ENCODE measurements at places on chromosomes 6 and 20.

DNA sequence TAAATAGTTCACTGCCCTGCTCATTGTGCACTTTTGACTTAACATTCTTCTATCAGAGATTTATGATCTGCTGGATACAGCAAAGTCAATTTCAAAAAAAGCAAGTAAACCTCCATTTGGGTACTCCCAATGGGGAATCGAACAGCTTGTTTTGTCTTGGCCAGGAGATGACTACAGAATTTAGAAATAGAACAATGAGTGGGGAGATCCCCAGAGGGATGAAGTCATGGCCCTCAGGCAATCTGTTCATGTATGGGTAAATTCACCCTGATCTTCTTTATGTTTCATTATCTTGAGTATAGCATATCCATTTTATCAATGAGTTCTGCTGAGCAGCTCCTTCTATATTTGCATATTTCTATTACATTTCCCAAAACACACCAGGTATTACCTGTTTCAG, 1681.9 kb downstream of the HACE1 start:
- DNase-seq, result no peak

- no peak for DNase-seq
Measured at GRCh38 chr6:108677357-108677756, 116.6 kb downstream of the FOXO3 start.

DNA sequence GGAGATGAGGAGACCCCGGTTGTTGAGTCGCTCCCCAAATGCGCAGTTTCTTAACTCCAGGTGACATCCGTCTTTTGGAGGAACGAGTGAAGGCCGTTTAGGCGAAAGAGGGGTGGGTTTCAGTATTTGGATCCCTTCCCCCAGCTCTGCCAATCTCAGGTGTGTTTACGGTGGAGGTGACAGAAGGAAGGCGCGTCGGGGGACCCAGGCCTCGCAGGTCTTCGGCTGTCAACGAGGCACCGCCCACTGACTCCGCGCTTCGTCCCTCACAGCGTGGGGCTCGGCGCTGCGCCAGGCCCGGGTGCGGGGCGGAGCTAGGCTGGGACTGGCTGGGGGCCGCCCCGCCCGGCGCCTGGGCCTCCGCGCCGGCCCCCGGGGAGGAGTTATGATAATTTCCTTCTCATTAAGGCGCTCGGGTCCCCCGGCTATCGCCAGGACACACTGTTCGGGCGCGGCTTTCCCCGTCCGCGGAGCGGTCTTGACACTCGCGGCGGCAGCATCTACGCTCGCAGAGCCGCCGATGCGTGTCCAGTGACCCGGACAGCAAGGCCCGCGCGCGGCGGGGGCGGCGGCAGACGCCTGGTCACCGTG, at the start of gene TFAP2C:
TSS of gene TFAP2C (plus strand) at position 434 of the 591 bp plus-strand sequence. CDS start 239 bp downstream, outside the sequence.
- DNase-seq, result no peak

GRCh38 chr6:148703900-148704299, 42.9 kb upstream of the UST start:
- no peak for DNase-seq

GRCh38 chr6:45951321-45952167, 64.1 kb downstream of the CLIC5 start:
- no peak for DNase-seq

DNA sequence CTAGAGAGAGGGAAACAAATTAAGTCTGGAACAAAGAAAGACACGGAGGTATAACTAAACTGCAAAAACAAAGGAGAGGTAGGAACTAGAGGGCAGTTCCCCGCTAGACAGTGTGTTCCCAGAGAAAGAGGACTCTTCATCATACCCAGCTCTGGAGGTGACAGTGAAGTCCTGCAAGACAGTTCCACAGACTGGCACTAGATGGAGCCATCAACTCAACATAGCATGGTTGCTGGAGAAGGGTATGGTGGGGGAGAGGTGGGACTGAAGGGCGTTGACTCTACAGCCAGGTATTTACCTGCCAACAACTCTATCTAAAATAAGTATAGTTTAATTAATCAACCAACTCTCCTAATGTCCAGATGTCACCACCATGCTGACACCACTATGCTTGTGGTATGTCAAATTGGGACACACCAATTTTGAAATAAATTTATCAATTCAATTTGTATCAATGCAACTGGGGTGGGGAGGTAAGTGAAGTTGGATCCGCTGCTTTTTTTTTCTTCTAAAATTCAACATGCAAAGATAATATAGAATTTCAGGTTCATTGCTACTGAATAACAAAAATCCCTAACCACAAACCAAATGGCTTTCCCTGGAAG, 9.7 kb downstream of the BACH2 start:
- DNase-seq, result peak; percentile 36

DNA sequence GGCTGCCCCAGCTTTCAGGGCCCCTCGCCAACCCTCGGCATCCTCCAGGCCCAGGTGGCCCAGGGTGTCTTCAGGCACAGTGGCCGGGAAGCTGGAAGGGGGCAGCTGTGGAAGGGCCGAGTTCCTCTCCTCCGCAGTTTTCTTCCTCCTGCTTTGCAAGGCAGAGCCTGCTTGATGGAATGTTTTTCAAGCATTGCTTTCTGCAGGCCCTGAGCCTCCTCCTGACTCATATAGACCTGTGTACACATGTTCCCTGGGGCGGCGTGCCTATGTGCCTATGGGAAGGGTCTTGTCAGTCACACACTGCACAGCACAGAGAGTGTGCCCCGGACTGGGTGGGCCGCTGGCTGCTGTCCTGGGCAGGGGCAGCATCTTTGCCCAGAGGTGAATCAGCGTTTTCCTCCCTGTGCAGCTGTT, 107.5 kb downstream of the ERMARD start:
- DNase-seq, result no peak

DNA sequence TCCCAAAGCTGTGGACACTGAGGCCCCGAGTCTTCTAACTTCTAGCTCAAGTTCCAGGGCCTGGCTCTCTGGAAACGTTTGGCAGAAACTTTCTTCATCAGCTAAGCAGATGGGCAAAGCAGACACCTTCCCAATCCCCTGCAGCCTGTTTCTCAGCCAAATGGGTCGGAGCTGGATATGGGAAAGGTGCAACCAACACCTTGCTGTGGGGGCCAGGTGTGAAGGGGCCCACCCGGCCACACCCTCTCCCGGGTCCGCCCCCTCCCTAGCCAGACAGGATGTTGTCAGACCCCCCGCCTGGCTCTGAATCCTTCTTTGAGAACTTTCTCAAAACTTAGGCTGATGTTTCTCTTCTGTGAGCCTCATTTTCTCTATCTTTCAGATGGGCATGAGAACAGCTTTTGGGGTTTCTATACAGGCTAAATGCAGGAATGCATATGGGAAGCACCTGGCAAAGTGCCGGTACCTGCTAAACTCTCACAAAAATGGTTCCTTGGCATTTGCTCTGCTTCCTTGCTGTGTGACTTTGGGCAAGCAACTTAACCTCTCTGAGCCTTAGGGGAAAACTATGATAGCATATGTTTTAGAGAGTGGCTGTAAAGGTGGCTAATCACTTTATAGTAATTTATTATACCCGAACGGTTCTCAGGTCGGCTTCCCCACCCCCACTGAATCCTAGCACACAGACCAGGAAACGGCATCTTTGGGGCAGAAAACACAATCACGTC, 1.8 kb downstream of the SNAI1 start:
- DNase-seq, result no peak

DNA sequence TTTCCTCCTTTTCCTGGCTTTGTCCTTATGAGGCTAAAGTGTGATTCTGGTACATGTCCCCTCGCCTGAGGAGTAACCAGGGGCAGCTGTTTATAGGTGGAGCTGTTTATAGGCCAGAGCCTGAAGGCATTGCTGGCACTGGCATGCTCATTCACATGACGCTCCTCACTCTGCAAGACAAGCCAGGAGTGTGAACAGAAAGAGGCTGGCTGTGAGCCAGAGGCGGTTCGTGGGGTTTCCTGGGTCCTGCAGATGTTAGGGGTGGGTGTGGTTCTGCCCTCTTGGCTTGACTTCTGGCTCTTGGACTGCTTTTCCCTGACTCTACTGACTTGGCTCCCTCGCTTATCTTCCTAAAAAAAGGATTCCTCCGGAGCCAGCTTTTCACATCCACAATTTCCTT, 12.8 kb upstream of the MDFI start:
- DNase-seq, result peak; percentile 39

DNA sequence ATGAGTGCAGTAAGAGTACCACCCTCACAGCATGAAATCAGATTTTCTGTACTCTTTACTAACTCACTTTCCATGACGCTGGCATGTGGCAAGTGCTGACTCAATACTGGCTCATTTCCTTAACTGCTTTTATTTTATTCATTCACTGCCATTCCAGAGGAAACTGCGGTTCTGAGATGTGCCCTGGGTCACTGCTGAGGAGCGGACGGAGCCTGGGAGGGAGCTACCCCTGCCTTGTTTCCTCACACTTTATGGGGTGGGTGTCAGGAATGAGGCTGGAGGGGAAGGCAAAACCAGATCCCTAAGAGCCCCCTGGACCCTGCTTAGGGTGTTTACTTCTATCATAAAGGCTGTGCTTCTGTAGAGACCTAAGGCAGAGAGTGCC, 14.4 kb downstream of the NT5E start:
- no peak for DNase-seq

GRCh38 chr6:98833057-98833306, 1.4 kb upstream of the POU3F2 start:
- DNase-seq, result peak; percentile 44

GRCh38 chr20:21681922-21682318, 23.5 kb upstream of the PAX1 start:
- DNase-seq, result no peak

DNA sequence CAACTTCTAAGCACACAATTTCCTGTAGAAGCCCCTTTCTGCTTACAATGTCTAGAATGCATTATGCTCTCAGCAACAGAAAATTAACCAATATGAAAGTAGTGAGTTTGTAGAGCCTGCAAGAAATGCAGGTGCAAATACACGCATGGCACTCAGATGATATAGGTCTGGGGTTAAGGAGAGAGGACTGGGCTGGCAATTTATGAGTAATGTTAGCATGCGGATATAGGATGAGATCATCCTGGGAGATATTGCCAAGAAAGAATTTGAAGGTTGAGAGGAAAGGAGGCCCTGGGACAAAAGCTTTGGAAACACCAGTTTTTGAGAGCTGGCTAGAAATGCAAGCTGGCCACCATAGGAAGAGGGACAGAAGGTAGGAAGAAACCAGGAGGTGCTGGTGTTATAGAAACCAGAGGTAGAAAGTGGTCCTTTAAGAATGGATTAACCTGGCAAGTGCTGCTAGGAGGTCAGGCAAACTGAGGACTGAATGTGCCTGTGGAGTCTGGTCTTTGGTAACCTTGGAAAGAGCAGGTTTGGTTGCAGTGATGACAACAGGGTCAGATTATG, 183.2 kb upstream of the MYLIP start:
- DNase-seq, result no peak

- DNase-seq, result no peak
Measured at GRCh38 chr6:42427871-42428270, 23.9 kb downstream of the TRERF1 start.

DNA sequence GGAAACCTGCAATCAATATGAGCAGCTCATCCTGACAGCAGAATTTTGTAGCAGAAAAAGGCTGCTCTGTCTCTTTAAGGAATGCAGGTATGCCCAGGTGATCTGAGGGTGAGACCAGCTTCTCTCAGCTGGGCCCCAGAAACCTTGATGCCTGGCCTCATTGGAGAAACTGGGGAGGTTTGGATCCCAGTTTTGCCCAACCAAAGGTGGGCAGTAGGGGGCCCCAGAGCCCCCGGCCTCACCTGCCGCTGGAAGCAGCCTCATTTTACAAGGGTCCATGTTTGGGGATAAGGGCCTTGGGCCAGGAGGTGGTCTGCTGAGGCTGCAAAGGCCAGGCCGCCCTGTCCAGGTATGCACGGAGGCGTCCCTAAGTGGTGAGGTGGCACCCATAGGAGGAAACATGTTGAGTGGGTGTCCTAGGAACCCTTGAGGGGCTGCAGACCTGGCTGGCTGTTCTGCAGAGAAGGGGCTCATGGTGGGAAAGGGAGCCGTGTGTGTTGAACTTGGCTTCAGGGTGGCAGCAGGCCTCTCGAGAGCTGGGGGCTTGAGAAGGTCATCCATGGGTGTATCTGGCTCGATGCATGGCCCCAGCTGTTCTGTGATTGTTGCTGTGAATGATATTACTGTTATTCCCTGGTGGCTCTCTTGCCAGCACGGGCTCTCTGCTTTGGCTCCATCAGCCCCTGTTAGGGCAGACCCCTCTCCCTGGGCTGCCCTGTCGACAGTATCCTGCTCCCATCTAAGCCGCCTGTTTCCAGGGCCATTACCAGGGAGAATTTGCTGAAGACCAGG, 208.4 kb downstream of the CDH4 start:
- no peak for DNase-seq

DNA sequence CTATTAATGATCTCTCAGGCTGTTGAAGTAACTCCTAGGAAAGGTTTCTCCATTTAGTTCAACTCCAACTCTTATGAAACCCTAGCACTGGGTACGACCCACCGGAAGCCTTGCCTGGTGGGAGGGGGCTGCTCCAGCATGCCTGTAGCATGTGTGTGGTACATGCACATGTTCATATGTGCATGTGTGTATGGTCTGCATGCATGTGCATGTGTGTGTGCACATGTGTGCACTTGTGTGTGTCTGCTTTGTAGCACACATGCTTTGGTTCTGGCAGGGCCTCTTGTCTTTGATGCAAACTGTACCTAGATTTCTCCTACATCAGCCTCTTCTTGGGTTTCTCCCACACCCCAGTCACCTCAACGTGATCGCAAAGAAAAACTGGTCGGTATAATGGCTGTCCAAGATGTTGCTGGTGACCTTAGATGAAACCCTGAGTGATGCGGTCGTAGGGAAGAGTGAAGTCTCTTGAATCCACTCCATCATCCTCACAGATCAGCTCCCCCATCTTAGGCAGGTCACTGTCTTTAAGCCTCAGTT, 193.5 kb downstream of the MYLK4 start:
- no peak for DNase-seq

DNA sequence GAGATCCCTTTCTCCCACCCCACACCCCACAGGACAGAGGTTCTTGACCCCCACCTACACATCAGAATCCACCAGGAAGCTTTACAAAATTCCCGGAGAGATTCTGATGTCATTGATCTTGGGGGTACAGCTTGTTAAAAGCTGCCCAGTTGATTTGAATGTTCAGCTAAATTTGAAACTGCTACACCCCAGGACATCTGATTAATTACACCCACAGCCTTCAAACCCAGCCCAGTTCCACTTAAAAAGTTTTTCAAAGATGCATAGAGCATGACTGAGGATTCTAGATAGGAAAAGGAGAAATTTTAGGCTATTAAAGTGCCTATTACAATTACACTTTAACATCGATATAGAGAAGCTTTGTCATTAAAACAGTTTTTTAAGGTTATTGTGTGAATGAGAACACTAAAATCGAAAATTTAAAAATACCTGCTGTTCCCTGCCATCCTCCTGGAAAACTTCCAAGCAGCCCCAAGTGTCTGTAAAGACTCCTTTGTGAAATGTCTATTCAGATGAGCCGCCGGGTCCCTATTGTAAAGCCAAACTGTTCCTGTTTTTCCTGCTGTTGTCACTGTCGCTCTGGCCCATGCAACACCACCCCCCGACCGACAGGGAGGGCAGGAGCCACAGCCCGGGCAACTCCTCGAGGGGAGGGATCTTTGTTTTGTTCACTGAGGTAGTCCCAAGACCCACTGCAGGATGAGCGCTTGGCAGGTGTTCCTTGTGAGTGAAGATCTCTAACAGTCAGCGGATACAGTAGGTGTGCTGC, 132.5 kb upstream of the PHACTR3 start:
- no peak for DNase-seq

- no peak for DNase-seq
Measured at GRCh38 chr6:106102967-106103727, 17.0 kb downstream of the PRDM1 start.
